ENCODE measurements at places on chromosomes 7 and 10.

- no peak for DNase-seq
Measured at GRCh38 chr7:100584683-100585510, 1.0 kb downstream of the LRCH4 start.

DNA sequence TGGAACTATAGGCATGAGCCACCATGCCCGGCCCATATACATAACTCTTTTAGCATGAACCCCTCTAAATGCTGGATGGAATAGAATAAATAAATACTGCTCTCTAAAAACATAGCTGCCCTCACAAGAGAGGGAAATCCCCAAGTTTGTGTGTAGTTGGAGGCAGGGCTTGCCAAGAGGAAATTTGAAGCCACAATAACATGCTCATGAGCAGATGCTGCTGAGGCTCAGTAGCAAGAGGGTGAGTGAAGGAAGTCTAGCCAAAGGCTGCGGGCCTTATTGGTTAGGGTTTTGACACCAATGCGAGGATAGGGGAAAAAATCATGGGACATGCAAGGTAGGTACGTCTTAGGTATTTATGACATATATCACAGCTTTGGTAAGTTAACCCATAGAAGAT lies 17.3 kb downstream of the TPK1 start:
- DNase-seq = no peak

- no peak for DNase-seq
Measured at GRCh38 chr7:42250411-42250810, 13.4 kb upstream of the GLI3 start.

GRCh38 chr10:55043540-55043939 lies 242.5 kb upstream of the PCDH15 start:
- no peak for DNase-seq

DNA sequence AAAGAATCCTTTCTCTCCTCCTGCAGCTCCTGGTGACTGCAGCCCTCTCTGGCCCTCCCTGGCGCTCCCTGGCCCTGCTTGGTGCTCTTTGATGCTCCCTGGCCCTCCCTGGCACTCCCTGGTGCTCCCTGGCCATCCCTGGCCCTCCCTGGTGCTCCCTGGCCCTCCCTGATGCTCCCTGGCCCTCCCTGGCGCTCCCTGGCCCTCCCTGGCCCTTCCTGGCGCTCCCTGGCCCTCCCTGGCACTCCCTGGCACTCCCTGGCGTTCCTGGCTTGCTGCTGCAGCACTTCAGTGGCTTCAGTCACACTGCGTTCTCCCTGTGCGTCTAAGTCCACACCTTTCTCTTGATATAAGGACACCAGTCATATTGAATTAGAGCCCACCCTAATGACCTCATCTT lies 15.2 kb upstream of the FGFR2 start:
- DNase-seq = no peak

GRCh38 chr7:28747404-28747803 lies 210.7 kb downstream of the TRIL start:
- DNase-seq = no peak
